Activated CD4-positive, alpha-beta T cell treated with anti-CD3 and anti-CD28 coated beads for 48 hours (primary cell): ENCODE measurements at places on chromosomes 11 and 22.

DNA sequence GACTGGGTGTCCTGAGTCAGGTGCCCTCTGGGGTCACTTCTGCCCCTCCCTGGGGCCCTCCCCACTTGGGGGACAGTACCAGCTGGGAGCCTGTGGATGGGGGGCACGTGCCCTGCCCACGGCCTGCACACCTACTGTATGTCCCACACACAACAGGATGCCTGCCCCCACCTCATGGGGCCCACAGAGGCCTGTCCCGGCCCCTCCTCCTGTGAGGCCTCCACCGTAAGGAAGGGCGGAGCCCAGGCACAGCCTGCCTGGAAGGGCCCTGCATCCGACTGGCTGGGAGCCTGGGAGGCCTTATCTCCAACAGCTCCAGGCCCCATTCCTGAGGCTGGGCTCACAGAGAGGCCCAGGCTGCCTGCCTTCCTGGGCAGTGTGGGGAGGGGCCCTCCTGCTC lies 47.8 kb downstream of the BRSK2 start:
- no peak for DNase-seq

DNA sequence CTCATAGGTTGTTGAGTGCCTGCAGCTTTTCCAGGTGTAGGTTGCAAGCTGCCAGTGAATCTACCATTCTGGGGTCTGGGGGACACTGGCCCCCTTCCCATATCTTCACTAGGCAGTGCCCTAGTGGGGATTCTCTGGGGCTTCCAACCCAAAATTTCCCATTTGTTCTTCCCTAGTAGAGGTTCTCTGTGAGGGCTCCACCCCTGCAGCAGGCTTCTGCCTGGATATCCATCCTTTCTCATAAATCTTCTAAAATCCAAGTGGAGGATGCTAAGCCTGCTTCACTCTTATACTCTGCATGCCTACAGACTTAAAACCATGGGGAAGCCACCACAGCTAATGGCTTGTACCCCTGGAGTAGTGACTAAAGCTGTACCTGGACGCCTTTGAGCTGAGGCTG lies 33.4 kb downstream of the ANO3 start:
- DNase-seq: no peak

DNA sequence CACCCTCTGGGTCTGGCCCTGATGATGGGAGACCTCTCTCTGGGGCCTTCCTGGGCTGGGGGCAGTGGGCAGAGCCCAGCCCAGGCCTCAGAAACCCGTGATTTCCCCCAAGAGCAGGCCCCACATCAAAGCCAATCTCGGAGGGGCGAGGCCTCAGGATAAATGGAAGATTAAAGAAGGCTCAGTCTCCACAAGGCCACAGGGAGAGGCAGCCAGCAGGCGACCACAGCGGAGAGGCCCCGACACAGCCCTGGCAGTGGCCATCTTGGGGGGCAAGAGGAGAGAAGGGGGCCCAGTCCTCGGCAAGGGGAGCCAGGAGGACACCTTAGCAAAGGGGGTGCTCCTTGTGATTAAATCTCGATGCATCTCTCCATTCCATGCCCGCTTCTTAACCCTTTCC lies 12.5 kb upstream of the CREB3L1 start:
- DNase-seq: no peak

DNA sequence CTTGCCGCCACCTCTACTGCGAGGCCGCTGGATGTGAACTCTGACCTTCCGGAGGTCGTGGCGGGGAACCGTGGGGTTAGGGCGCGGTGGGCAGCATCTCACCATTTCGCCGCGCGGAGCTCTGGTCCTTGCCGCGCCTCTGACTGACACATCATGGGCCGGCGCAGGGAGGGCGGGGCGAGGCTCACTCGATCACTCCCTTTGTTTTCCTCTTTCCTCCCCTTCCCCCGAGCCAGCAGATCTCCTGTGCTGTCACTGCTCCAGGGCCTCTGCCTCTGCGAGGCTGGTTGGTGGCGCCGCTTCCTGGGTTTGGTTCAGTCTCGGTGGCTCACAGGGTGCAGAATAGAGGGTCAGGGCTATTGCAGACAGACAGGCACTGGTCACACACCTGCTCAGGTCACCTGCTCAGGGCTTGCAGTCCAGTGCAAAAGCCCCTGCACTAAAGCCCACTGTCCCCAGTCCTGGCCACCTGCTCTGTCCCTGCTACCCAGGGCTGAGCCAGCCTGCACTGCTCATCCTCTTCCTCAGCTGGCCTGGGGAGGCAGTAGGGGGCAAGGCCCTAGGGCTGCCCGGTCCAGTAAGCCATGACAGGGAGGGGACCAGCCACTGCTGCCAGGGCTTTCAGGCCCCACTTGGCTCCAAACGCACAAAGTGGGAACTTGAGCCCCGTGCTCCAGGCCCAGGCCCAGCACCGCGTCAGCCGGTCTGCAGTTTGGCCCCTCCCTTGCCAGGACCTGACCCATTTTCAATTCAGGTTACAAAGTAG lies 36.2 kb downstream of the PISD start:
- no peak for DNase-seq

DNA sequence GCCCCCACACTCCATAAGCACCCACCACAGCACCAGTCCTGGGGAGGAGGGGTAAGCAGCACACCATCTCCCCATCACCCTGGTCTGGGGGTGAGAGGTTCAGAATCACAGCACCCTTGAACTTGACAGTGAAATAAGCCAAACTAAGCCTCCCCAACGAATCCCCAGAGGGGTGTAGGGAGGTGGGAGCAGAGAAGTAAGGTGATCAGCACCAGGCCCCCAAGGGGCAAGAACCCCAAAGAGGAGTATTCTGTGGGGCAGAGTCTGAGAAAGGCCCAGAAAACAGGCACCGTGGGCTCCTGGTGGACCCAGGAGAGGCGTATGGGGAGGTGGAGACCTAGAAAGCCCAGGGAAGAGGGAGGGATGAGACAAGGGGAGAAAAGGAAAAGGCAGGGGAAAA lies 30.9 kb downstream of the ARAP1 start:
- no peak for DNase-seq

DNA sequence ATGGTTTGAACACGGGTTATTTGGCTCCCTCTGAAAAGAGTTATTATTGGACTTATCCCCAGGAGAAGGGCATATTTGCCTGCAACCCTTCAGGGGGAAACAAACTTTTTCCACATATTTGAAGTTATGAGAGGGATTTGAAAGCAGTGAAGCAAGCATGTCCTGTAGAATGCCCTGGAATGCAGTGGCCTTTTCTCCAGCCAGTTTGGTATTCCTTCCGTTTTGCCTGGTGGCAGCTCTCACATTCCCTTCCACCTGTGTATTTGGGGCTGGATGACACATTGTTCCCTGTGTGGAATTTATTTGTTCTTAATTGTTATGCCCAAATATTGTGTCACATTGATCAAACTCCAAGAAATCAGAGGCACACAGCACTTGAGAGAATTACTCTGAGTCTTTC lies 59.0 kb downstream of the OSBP2 start:
- DNase-seq: no peak

DNA sequence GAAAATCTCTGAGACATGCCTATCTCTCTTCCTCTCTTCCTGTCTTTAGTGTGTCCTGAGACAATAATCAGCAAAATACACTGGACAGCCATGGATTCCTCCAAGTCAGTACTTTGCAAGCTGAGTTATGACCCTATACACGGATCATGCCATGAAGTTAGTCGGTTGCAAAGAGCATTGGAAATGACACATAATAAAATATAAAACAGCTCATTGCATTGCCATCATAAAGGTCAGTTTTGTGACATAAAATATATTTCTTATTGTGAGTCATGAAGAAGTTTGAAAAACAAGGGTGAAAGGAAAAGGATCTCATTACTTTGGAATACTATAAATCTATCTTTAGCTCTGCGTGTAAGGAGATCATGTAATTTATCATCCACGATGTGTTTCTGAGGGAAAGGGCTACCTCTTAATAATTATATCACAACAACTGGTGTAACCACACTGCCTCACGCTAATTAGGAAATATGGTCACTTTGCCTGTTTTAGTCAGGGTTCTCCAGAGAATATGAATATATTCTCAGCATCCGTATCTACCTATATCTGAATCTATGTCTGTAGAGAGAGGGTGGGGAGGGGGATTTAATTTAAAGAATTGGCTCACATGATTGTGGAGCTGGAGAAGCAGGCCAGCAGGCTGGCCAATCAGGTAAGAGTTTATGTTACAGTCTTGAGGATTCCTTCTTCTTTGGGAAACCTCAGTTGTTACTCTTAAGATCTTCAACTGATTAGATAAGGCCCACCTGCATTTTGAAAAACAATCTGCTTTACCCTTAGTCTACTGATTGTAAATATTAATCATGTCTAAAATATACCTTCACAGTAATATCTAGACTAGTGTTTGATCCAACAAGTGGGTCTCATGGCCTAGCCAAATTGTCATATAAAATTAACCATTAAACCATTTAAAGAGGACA lies 198.8 kb downstream of the FAT3 start:
- no peak for DNase-seq

DNA sequence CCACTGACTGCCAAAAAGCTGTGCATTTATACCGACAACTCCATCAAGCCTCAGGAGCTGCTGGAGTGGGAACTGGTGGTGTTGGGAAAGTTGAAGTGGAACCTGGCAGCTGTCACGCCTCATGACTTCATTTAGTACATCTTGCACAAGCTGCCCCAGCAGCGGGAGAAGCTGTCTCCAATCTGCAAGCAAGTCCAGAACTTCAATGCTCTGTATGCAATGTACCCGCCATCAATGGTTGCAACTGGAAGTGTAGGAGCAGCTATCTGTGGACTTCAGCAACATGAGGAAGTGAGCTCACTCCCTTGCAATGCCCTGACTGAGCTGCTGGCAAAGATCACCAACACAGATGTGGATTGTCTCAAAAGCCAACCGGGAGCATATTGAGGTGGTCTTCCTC lies at the start of gene SLC22A25:
TSS of gene SLC22A25 (minus strand) at position 67 of the 400 bp plus-strand sequence. CDS start 13,947 bp downstream, outside the sequence.
- no peak for DNase-seq

DNA sequence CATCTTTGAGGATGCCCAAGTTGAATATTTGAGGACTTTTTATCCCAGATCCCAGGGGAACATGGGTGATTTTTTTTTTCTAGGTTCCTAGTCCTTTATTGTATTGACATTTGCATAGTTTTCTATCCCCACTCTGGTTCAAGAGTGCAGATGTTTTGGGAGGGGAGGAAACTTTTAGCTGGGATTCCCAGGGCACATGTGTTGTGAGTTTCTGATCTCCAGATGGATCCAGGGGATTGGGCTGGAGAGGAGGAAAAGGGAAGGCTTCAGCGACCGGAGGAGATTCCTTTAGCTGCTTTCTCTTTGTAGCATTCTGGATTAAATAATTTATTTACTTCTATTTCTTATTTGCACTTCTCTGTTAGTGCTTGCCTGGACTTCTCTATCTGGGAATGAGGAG lies 14.7 kb upstream of the SORL1-AS1 start:
- no peak for DNase-seq

DNA sequence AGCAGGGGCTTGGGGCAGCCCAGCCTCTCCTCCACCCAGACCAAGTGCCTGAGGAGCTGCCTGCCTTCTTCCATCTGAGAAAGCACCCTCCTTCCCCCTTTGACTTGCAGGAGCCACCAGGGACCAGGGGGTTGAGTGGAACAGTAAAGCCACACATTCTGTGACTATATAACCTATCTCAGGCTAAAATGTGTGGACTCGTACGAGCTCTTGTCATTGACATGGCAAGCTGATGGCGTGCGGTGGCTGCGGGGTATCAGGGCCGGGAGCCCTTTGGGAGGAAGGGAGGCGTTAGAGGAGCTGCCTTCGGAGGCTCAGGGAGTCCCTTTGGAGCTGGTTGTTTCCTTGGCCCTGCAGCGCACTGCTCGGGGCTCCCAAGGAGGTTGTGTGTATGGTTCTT lies 84.5 kb downstream of the CEP164 start:
- no peak for DNase-seq
